ENCODE measurements at places on chromosomes 5 and 9.
A peak's percentile ranks its signal among the peaks of the same experiment; 100 is the strongest.

DNA sequence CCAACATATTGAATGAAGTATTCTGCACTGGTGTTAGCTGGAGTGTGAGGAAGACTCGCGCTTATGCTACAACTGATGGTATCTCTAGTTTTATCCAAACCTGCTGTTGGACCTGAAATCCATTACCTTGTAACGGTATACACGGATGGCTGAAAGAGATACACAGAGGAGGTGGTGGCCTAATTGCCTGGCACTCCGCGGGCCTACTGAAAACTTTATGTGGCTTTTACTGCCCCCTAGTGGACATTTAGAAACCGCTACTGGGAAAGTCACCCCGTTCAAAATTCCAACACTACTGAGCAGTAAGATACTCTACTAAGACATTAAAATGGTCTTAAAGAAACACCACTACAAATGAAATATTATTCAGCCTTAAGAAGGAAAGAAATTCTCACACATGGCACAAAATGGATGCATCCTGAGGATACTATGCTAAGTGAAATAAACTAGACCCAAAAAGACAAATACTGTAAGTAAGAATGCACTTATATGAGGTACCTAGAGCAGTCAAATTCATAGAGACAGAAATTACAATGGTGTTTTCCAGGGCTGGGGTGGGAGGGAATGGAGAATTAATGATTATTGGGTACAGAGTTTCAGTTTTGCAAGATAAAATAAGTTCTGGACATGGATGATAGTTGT is 100.4 kb downstream of the TTLL11 start:
- peak; percentile 38 for DNase-seq

- no peak for DNase-seq
These were observed 11.1 kb upstream of the WNK2 start for GRCh38 chr9:93172666-93173364.

GRCh38 chr5:127396490-127397155 is 106.0 kb downstream of the MEGF10 start:
- DNase-seq: no peak

DNA sequence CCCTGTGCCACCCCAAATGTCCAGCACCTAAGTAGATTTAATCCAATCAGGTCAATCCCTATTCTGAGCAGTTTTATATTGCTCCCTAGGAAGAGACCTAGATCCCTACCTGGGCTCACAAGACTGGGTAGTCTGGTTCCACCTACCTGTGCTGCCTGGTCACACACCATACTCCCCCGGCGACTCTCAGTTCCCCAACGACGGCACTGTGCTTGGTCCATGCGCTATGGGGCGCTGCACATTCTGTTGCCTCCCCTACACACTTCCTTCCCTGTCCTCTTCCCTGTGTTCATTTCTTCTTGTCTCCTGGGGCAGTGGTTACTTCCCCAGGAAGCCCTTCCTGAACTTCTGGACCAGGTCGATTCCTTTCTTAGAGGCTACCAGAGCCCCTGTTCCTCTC is 109.9 kb upstream of the IL12B start:
- DNase-seq: no peak

GRCh38 chr5:82365744-82366228 is 87.6 kb upstream of the RPS23 start:
- peak; percentile 61 for DNase-seq

- DNase-seq: no peak
These were observed 51.4 kb downstream of the CDH6 start for GRCh38 chr5:31244921-31245320.

DNA sequence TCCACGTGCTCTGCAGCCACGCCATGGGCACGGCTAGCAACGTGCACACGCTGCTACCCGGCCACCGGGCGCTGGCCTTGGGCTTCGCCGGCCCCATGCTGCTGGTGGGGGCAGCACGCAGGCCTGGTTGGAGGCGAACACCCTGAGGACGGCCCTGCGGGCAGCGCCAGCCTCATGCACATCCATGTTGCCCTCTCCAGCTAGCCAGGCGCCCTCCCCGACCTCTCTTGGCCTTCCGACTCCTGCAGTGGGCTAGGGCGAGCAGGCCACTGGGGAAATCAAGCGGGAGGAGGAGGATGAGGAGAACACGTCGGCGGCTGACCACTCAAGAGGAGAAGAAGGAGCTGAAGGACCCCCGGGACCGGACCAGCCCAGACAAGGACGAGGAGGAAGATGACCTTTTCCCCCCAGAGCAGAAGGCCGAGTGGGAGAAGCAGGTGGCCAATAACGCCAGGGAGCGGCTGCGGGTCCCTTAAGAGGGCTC is 73.3 kb downstream of the INSL6 start:
- no peak for DNase-seq

DNA sequence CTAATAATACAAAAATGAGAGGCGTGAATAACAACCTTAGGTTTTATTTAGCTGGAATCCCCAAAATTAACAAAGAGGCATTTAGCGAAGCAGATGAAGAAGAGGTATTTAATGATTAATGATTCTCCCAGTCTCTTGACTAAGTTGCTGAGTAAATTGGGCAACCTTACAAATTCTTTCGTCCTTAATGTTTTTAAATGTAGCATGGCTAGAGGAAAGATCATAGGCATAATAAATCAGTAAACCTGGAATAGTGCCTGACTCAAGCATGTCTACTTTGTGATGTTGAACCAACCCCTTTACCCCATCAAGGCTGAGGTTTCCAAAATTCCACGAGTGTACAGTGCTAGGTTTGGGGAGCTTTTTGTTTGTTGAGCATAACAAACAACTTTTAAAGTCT is 7.9 kb downstream of the BHMT start:
- DNase-seq: no peak

DNA sequence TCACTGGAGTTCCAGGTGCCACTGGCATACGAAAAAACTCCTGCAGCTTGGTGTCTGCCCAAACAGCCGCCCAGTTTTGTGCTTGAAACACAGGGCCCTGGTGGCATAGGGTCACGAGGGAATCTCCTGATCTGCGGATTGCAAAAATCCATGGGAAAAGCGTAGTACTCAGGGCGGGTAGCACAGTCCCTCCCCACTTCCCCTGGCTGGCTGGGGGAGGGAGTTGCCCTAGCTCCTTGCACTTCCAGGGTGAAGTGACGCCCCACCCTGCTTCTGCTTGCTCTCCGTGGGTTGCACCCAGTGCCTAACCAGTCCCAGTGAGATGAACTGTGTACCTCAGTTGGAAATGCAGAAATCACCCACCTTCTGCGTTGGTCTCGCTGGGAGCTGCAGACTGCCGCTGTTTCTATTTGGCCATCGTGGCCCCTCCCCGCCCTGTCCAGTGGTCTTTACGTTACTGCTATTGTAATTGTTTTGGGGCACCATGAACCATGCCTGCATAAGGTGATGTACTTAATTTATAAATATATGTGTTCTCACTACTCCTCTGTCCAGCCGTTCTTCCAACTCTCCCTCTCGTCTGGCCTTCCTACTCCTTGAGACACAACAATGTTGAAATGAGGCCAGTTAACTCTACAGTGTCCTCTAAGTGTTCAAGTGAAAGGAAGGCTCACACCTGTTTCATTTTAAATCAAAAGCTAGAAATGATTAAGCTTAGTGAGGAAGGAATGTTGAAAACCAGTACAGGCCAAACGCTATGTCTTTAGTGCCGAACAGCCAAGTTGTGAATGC is 65.9 kb downstream of the CCDC171 start:
- DNase-seq: no peak

GRCh38 chr5:170651604-170652277 is 131.8 kb upstream of the GABRP start:
- DNase-seq: no peak

DNA sequence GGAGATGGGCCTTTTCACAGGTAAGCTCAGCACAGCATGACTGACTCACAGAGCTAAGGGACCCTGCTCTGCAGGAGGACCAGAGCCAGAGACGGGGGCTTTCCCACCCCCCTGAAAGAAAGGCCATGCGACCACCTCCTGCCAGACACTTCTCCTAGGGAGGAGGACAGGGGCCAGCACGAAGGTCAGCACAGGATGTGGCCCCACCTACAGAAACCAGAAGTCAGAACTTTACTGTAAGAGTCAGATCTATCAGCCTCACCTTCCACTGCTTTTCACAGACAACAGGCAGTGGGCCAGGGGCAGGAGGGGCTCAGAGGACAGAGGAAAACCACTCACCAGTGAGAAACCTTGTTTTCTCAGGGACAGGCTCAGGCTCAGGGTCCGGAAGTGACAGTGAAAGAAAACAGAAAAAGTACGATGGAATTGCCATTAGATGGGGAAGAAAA is 37.9 kb downstream of the CCNJL start:
- DNase-seq: no peak

- DNase-seq: no peak
These were observed 85.8 kb downstream of the GNAQ start for GRCh38 chr9:77945798-77946197.

DNA sequence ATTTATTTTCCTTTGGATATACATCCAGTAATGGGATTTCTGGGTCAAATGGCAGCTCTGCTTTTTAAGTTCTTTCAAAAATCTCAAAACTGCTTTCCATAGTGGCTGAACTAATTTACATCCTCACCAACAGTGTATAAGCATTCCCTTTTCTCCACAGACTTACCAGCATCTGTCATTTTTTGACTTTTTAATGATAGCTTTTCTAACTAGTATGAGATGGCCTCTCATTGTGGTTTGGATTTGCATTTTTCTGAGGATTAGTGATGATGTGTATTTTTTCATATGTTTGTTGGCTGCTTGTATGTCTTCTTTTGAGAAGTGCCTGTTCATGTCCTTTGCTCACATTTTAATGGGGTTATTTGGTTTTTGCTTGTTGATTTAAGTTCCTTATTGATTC is 90.0 kb upstream of the HMHB1 start:
- DNase-seq: no peak

- DNase-seq: no peak
These were observed 51.8 kb upstream of the ZBTB43 start for GRCh38 chr9:126752881-126753670.

GRCh38 chr5:123755653-123756317 is 243.8 kb downstream of the CSNK1G3 start:
- DNase-seq: no peak

DNA sequence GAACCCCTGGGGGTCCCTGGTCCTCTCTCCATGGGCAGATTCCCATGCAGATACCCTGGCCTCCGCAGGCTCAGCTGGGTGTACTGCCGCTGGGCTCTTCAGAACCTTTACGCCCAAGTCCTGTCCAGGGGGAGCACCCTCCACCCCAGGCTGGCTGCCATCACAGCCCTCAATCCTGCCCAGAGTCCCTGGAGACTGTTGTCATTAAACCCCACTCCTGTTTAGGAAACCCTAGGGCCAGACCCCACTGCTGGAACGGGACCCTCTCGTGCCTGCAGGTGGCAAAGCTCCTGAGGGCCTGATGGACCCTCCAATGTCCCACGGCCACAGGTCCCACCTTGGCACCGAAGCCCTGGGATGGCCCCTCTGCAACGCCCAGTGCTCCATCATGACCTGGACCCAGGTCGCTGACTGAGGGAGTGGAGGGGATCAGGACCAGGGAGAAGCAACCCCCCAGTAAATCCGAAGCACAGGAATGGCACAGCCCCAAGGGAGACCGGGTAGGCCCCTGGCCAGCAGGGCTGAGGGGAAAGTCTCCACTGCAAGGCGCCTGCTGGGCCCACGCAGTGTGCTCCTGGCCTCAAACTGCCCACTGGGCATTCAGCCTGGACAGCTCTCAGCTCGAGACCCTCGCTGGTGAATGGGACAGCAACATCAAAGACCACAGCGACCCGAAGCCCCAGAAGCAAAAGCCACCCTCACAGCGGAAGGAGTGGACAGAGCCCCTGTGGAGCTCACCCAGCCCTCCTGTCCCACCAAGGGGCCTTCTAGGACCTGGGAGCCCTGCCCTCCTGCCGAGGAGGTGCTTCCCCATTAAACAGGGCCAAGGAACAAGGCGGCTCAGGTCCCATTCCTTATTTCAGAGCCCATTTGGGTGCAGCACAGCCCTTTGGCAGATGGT is 8.3 kb downstream of the ZDHHC11B start:
- no peak for DNase-seq

DNA sequence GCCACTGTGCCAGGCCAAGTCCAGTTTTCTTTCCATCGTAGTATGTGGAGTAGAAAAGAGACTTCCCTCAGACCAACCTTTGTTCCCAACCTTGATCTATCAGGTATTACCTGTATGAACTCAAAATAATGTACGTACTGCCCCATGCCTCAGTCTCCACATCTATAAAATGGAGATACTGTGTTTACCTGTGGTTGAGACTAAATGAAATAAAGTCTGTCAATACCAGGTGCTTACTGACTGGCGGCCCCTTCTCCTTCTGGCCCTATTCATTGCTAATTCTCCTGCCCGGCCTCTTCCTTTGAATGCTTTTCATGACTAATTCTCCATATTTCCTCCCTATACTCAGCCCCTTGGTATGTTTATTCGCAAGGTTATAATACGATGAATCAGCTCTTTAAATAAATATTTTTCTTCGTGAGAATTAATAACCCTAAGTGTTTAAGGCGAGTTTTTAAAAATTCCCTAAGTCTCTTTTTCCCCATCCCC is 89.6 kb upstream of the BASP1 start:
- peak; percentile 38 for DNase-seq

DNA sequence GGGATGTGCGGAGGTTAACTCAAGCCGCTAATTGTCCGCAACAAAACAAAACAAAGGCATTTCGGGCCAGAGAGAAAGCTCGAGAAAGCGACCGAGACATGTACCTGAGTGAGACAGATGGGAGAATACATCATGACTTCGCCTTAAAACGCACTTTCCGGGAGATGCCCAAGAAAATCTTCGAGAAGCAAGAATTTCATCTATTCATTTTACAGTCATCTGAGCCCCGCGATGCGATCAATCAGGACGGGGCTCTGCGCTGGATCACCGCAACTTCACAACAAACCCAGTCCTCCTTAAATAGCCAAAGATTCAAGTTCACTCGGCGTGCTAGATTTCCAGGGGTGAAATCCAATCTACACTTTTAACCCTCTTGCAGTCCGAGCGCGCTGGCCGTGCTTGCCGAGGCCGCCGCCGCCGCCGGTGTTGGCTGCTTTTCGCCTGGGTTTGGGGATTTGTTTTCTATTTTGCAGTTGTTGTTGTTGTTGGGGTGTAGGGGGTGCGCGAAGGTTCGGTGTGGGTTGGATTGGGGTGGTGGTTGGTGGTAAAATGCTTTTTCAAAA is 482 bp downstream of the NFIB start:
- no peak for DNase-seq

GRCh38 chr5:102758576-102758975 is 3.5 kb downstream of the PAM start:
- no peak for DNase-seq

- DNase-seq: no peak
These were observed 122.2 kb downstream of the ADAMTS6 start for GRCh38 chr5:65359569-65359968.

- peak; percentile 93 for DNase-seq
These were observed 266.8 kb downstream of the CWC27 start for GRCh38 chr5:65035211-65036206.
